ENCODE measurements at places on chromosomes 4 and X.
A peak's percentile ranks its signal among the peaks of the same experiment; 100 is the strongest.

DNA sequence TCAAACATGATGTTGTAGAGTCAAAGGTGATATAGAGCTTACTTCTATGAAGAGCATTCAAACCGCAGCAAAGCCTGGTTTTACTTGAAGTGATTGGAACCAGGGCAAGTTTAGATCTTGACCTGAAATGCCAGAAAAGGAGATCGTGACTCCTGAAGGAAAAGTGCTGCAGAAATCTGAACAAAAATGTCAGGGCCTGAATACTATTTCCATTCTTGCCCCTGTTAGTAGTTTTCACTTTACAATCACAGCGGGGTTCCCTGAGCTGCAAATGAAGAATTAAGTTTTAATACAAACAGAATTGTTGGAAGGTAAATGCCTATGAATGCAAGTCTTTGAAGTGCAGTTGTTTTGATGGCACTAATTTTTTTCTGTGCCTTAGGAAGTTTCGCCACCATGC is 4.1 kb downstream of the SLIT2 start:
- DNase-seq = no peak

DNA sequence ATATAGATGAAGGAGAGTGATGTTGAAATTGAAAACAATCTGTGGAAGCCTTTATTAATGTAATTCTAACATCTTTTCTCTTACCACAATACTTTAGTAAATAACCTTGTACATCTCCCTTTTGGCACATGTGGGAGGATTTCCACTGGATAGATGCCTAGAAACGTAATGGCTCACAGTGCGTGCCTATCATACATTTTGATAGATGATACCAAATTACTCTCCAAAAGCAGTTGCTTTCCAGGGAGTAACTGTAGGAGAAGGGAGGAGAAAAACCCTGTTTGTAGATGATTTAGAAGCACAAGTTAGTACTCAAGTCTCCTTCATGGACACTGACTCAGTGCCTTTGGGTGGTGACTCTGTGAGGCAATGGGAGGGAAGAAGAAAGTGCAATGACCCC is 476.3 kb downstream of the CCSER1 start:
- no peak for DNase-seq

- no peak for DNase-seq
Measured at GRCh38 chr4:26342328-26343037, 21.7 kb downstream of the RBPJ start.

DNA sequence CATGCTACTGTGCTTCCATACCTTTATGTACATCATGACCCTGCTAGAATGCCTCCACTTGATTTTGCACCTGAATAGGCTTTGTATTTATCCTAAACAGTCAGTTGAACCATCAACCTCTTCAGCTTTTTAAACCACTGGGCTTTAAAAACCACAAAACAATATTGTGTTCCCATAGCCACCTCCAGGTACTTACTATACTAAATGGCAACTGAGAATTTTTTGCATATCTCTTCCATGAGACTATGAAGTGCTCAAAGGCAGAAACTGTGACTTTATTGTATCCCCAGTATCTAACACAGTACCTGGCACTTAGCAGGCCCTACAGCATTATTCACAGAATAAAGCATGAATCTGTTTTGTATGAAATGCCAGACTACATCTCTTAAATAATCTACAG is 39.7 kb downstream of the ANAPC10 start:
- no peak for DNase-seq

DNA sequence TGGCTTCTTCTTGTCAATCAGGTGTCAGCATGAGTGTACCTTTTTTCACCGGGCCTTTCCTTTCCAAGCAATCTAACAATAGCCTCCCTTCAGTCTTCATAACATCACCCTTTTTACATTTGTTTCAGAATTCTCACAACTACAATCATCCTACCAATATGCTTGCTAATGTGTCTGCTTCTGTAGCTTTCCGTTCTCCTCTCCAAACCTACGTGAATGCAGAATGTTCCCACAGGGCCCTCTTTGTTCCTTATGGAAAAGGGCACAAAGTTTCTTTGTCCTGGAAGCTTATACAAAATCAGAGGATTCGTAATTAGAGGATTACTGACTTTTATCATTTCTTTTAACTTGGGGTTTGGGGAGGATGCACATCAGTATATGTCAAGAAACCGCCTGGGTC is 461.8 kb downstream of the CENPC start:
- no peak for DNase-seq

DNA sequence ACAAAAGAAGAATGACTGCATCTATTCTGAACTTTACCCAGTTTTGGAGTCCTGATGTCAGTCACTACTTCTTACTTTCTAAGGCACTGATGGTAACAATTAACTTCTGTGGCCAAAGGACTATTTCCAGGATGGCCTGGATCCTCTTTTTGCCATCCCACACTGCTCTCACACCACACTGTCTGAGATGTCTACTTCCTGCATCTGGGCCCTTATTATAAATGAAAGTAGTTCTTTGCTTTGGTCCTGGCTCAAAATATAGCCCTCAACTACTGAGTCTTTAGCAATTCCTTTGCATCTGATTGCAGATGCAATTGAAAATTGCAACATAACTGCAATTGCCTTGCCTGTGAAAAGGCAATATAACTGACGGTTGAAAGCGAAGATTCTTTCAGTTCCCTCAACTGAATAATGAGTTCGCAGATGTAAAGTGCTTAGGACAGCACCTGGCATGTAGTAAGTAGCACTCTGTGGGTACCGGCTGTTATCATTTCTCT is 44.2 kb downstream of the COQ2 start:
- DNase-seq = no peak

GRCh38 chr4:140151699-140152012 is 2.3 kb downstream of the MAML3 start:
- peak; percentile 75 for DNase-seq

DNA sequence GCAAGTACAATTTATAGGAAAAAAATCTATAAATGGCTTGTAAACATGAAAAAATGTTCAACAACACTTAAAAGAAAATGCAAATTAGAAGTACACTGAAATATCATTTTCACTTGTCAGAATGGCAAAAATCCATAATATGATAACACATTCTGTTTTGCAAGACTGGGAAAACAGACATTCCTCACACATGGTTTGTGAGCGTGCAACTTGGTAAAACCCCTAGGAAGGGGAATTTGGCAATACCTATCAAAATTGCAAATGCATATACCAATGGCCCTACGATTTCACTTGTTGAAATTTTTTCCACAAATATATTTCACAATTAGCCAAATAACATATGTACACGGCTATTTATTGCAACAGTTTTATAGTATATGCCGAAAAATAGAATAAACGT is 31.4 kb downstream of the TBC1D9 start:
- DNase-seq = no peak

DNA sequence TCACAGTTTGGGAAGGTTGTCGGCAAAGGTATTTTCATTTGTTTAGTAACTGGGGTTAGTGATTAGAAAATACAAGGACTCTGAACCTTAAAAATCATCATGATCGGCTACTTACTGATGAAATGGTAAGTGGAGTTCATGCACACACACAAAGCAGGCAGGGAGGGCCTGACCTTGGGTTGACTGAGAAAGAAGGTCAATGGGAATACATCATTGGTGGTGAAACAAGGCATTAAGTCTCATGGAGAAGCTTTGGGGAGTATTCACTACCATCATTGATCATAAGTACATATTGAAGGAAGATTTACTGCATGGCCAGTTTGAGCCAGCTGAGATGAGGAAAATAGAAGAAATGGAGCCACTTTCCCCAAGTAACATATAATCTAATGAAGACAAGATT is 74.4 kb downstream of the LUZP4 start:
- no peak for DNase-seq

DNA sequence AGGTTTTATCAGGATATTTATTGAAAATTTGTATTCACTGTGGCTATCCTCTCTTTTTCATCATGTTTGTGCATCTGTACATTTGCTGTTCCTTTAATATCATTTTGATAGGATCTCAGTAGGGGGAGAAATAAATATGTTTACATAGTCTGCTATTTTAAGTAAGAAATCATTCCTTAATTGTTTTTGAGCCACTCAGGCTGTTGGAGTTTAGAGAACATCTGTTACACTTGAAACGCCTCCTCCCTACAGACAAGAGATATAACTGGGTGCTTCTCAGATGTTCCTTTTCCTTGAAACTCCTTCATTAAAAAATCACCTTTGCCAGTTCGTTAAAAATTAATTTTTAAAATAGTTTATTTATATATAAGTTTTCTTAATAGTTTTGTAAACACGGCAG is 59.4 kb downstream of the QRFPR start:
- DNase-seq = no peak

DNA sequence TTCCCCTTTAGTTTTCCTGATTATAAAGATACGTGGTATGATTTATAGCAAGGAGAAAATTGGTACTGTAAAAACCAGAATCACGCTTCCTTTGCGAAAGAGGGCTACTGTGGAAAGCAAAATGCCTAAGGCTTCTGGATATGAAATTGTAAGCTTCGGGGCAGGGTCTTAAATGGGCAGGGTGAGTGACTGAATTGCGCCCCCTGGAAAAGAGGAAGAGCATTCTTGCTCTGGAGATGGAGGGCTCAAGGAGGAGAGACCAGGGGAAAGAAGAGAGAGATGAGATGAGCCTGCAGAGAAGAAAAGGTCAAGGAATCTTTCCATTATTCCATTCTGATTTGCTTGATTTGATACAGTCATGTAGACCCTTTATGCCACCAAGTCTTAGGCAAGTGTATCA is 13.1 kb upstream of the ETNPPL start:
- DNase-seq = no peak

- no peak for DNase-seq
Measured at GRCh38 chrX:34972206-34972605, 29.6 kb downstream of the FAM47B start.

- DNase-seq = no peak
Measured at GRCh38 chr4:15414551-15415091, 13.2 kb upstream of the C1QTNF7 start.

DNA sequence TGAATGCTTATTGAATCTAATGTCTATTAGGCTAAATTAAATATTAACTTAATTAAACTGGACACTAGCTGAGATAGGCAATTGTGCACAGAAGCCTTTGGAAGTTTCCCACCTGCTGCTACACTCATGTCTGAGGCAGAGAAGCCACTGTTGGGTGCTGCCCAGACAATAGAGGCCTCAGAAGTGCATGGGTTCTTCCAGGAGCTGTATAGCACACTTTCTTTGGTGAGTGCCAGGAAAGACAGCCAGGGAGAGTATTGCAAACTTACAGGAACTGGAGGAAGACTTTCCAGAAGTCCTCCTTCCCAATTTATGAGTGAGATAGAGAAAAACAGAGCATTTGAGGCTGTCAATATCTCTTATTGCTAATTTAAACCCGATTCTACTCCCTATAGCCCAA is 89.9 kb downstream of the GPAT3 start:
- DNase-seq = no peak

DNA sequence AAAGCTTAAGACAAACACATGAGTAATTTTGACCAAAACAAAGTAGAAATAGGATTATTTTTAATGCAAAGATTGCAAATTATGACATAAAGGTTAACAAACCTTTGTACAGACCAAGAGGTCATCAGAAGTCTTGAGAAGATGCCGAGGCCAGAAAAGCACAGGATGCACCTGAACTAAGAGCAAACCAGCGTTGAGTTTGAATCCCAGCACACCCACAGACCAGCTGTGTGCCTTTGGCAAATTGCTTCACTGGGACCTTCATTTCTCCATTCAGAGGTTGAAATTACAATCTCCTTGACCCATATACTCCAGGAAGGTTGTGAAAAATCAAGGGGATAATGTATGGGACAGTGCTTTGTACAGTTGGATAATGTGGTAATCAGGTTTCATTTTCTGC is 56.6 kb downstream of the PPM1K start:
- DNase-seq = no peak

GRCh38 chr4:173178144-173178543 is 9.5 kb downstream of the GALNT7 start:
- no peak for DNase-seq

- no peak for DNase-seq
Measured at GRCh38 chr4:26171501-26171900, 149.3 kb upstream of the RBPJ start.

DNA sequence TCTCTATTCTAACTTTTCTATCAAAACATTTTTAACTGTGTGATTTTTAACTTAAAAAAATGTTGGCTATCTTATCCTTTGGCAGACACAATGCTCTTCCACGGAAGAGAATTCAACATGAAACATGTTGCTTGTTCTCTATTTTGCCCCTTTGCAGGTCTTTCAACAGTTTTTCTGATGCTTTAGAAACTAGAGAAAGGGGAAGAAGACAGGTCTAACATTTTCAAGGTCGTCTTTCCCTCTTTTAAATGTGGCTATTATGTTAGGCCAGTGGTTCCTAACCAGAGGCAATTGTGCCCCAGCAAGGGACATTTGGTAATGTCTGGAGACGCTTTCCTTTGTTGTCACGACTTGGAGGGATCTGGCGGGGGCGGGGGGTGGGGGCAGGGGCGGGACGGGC is 95.0 kb downstream of the SH3KBP1 start:
- DNase-seq = no peak

GRCh38 chr4:5660185-5660584 is 48.2 kb downstream of the EVC2 start:
- no peak for DNase-seq

- DNase-seq = no peak
Measured at GRCh38 chr4:105415281-105415744, 58.5 kb downstream of the PPA2 start.

GRCh38 chr4:176610594-176610993 is 182.1 kb downstream of the VEGFC start:
- no peak for DNase-seq
